Transverse colon (tissue), 4 donors: ENCODE measurements at places on chromosomes 12 and 14.
A peak's percentile ranks its signal among the peaks of the same experiment; 100 is the strongest.

DNA sequence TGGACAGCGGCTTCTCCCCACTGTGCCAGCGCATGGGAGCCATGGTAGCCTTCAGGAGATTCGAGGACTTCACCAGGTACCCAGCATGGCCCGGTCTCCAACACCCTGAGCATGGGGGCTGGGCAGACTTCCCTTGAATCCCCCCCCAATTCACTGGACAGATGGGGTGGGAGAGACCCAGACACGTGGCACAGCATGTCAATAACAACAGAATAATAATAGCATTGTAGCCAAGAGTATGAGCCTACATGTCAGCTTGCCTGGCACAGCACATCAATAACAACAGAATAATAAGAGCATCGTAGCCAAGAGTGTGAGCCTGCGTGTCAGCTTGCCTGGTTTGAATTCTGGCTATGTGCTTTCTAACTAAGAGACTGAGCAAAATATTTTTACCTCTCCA lies 76.4 kb downstream of the FOXN4 start:
- DNase-seq: no peak

DNA sequence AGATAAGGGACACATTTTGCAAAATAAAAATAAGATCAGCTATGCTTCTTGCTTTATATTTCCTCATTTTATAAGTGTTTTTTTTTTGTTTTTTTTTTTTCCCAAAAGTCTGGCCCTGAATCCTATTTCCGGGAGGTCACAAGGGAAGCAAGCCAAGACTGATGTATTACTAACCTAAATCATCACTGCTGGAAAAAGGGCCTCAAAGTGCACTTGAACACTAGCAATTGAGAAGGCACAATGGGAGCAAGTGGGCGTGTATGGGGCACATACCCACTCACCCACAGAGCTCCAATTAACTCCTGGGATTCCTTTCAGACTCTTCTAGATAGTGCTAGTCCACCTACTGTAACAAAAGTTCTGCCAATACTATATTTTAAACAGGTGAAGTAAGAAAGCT lies 58.8 kb downstream of the STON2 start:
- DNase-seq: no peak

- no peak for DNase-seq
Observed at GRCh38 chr12:131120831-131121271, 167.1 kb downstream of the ADGRD1 start.

DNA sequence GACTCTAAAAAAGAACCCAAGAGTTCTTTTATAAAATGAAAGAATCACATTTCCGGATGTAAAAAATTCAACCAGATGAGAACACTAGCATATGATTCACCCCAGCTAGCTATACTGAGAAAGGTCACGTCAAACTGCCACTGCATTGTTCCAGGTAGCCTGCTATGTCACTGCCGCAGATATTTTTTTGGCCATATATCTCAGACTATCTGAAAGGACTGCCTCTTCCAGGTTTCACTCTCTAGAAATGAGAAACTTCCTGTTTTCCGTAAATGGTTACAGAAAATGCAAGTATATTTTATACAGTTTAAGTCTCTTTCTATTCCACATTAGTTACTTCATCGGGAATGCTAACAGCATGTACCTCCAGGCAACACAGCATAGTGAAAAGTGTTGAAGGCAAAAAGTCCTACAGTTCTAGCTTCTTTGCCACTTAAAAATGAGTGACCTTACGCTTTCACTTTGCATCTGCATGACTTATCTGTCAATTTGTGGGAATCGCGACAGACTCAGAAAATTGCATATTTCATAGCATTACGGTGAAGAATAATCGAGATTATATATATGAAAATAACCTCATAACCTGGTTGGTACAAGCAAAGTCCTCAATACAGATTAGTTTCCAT lies 105.2 kb downstream of the MED13L start:
- DNase-seq: no peak

DNA sequence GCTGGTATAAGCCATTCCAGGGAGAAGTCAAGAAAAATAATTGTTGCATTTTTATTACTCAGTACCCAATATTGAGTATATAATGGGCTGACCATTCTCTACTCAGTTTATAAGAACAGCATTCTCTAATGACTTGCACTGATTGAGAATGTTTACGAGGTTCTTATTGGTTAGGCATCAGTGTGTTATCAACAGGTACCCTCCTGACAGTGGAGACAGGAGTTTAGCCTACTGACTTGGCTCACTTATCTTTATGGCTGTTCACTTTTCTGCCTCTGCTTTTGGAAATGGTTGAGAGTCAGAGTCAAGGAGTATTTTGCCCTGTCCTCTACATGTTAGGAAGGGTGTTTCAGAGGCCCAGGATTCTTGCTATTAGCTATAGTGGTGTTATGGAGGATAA lies 228.0 kb upstream of the RGS6 start:
- DNase-seq: no peak

GRCh38 chr14:93965287-93965821 lies 11.0 kb downstream of the ASB2 start:
- no peak for DNase-seq

GRCh38 chr12:81043979-81044740 lies 33.7 kb upstream of the ACSS3 start:
- no peak for DNase-seq

GRCh38 chr12:61584943-61585342 lies 675.3 kb upstream of the USP15 start:
- no peak for DNase-seq

DNA sequence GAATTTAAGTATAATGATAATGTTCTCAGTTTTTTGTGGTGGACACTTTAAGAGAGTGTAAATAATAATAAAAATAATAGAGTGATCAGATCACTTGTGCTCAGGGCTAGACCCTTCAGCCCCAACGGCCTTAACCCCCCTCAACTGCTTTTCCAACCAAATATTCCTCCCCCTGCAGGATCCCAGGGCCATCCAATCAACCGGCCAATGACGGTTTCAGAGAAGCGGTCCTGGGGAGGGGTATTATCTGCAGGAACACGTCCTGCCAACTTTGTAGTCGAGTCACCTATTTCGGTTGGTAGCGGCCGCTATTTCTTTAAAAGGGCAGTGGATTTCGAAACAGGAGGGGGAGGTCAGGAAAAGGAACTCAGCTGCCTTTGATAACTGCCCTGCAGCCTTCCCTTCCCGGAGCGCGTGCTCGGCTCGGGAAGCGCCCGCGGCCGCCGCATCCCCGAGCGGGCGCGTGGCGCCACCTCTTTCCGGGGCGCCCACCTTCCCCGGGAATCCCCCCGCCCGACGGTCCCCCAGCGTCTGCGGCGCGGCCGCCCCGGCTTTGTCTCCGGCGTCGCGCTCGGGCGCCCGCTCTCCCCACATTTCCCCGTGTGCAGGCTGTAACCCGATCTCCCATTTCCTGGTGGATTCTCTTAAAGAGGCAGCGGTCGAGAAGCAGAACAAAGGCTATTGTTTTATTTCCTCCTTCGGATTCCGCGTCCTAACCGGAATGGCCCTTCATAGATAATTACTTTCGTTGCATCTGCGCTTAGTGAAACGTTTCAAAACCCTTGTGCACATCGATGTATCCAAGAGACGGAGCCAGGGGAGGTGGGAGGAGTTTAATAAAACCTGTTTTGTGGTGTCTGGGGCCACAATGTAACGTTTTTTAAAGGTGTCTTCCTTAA lies 711 bp upstream of the ETV6 start:
- peak; percentile 71 for DNase-seq

- no peak for DNase-seq
Observed at GRCh38 chr12:102740141-102740955, 176.7 kb downstream of the PAH start.

GRCh38 chr12:123264642-123265041 lies 7.0 kb downstream of the CDK2AP1 start:
- DNase-seq: no peak

DNA sequence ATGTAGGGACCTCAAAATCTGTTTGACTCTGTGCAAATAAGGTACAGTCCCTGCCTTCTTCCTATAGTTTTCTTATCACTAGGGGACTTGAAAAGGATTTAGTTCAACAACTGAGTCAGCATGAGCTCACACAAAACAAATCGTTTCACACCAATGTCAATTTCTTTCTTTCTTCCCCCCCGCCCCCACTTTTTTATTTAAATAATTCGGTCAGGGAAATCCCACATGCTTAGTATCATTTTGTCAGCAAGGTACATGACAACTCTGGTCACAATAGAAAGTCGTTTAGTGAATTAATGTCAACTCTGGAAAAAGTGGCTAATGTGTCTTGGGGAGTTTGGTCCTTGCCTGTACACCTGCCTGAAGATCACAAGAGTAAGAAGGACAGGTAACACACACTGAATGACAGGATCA lies 232.2 kb upstream of the PLEKHG7 start:
- no peak for DNase-seq

GRCh38 chr14:33972583-33973081 lies 21.8 kb upstream of the EGLN3 start:
- DNase-seq: no peak

DNA sequence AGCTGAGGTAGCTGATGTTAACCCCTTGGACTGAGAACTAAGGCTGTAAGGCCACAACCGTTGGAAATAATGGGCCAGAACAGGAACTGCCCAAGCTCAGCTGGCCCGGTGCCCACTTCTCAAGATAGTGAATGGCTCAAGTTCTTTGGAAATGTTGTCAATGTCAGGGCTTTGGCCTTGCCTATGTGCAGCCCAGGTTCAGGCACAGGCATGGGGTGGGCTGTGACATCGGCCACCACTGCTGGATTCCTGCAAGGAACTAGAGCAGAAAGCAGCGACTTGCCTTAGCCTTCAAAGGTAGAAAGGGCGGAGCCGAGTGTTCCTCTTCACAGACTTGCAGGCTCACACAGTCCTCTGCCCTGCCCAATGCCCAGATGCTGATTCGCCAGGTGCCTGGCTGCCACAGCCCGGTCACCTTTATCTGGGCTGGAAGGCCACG lies 291.2 kb downstream of the ZFP36L1 start:
- DNase-seq: no peak

DNA sequence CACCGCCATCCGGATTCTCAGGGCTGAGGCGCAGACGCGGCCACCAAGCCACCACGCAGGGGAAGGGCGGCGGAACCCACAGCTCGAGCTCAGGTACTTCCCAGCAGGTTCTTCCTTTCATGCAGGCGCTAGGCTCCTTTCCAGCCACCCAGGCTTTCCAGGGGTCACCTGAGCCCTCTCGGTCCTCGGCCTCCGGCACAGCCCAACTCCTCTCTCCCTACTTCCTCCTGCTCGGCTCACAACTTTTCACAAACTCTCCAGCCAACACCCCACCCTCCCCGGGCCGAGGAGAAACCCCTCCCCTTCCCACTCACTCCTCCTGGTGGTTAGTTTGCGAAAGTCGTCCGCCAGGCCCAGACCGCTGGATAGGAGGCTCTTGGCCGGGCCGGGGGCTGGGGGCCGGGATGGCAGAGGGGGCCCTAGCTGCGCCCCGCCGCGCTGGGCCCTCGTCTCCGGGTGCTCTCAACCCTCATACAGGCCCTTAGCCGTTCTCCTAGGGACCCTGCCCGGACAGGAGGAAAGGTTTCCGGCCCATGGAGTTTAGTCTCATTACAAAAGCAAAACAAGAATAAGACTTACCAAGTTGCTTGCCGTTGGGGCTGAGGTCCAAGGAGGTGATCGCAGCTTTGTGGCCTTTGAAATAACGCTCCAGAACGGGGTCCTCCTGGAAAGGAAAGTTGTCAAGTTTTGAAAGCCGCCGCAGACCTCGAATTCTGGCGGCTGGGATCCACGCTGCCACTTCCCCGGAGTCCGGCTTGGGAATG lies at the start of gene GALNT4:
Gene GALNT4 (minus strand): TSS at position 256 of the 764 bp plus-strand sequence. CDS start 247 bp downstream, at position 9.
- peak; percentile 93 for DNase-seq

GRCh38 chr14:101241807-101242278 lies 319.5 kb upstream of the DIO3 start:
- DNase-seq: no peak

- DNase-seq: no peak
Observed at GRCh38 chr14:58912287-58912686, 274.5 kb downstream of the DACT1 start.

GRCh38 chr14:60170948-60171347 lies 5.8 kb upstream of the DHRS7 start:
- no peak for DNase-seq

DNA sequence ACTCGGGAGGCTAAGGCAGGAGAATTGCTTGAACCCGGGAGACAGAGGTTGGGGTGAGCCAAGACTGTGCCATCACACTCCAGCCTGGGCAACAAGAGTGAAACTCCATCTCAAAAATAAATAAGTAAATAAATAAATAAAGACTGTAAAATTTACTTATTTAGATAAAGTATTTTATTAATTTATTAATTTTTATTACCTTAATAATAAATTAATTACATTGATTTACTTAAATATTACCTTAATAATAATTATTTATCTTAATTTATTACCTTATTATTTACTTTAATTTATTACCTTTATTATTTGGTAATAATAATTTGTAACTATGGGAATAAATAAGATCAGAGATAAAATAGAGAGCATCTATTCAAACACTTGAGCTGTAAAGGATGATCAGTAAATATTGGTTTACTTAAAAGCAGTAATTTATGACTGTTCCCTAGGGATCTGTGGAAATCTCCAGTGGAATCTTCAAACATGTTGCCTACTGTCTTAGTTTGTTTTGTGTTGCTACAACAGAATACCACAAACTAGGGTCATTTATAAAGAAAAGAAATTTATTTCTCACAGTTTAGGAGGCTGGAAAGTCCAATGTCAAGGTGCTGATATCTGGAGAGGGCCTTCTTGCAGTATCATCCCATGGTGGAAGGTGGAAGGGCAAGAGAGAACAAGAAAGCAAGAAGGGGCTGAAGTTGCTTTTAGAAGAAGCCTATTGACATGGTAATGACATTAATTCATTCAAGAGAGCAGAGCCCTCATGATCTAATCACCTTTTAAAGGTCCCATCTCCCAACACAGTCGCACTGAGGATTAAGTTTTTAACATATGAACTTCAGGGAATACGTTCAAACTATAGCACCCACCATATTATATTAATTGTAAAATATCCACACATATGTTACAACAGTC lies 37.1 kb downstream of the SOCS2 start:
- DNase-seq: no peak

DNA sequence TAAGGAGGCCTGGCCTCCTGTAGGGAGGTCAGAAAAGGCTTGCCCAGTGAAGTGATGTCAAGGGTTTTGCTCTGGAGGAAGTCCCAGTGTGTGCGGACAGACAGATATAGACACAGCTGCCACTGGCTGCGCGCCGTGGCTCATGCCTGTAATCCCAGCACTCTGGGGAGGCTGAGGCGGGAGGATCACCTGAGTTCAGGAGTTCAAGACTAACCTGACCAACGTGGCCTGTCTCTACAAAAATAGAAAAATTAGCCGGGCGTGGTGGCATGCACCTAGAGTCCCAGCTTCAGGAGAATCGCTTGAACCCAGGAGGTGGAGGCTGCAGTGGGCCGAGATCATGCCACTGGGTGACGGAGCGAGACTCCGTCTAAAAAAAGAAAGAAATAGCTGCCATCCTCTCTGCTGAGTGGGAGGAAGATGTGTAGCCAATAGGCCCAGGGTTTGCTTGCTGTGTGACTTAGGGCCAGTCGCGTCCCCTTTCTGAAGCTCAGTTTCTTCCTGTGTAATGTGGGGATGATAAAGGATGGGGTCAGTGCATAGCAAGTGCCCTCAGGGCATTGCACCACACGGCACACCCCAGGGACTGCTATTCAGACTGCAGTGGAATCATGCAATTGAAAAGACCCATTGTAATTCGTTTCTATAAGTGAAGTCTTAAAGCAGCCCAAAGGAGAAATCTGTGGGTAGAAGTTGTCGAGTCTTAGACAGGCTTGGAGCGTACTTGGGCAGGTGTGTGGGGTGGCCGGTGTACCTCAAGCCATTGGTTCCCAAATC lies 18.7 kb upstream of the MLEC start:
- DNase-seq: no peak
